ENCODE measurements at places on chromosomes 6 and 20. TPM values are rescaled to one million over a fixed set of nuclear protein-coding genes. Genes with fewer than 3 reads are reported as not detected.

BNIP5 gene
- total RNA-seq: not detected

ASIP gene
- total RNA-seq: not detected

GSTA5 gene
- not detected for total RNA-seq

NEDD9 gene
- total RNA-seq: 12.0 TPM

PHACTR1 gene
- total RNA-seq: 17.3 TPM

NOX3 gene
- total RNA-seq: not detected

NR2E1 gene
- not detected for total RNA-seq

DLL1 gene
- total RNA-seq: 3.8 TPM

ARFGEF3 gene
- total RNA-seq: 23.2 TPM

CRIP3 gene
- total RNA-seq: 46.3 TPM

C20orf144 gene
- 0.23 TPM for total RNA-seq

LINC00237 gene
- total RNA-seq: 0.69 TPM

SYCP2L gene
- 3.2 TPM for total RNA-seq

MEP1A gene
- not detected for total RNA-seq

TNF gene
- total RNA-seq: not detected

OR2H1 gene
- total RNA-seq: not detected

EMILIN3 gene
- 3.5 TPM for total RNA-seq

FRS3 gene
- total RNA-seq: 3.9 TPM

PLN gene
- not detected for total RNA-seq

DSP gene
- total RNA-seq: 50.5 TPM

SPATS1 gene
- total RNA-seq: not detected

PARD6B gene
- 34.1 TPM for total RNA-seq

MRAP2 gene
- total RNA-seq: 4.7 TPM

HCRTR2 gene
- total RNA-seq: 0.19 TPM

MOG gene
- total RNA-seq: 0.31 TPM

MYH7B gene
- total RNA-seq: 0.69 TPM

TRIM38 gene
- total RNA-seq: 0.43 TPM

TRIM31 gene
- not detected for total RNA-seq

SLC12A5 gene
- total RNA-seq: 5.9 TPM

NRSN1 gene
- 0.78 TPM for total RNA-seq

KCNK5 gene
- 44.3 TPM for total RNA-seq

ADGB gene
- not detected for total RNA-seq

TXLNB gene
- total RNA-seq: 0.17 TPM

CDSN gene
- not detected for total RNA-seq

COX4I2 gene
- total RNA-seq: not detected
